Activated CD4-positive, alpha-beta memory T cell treated with anti-CD3 and anti-CD28 coated beads, Interleukin-2, amount 10 ng/mL, durations not matched to agents 7 days and 5 days (primary cell): ENCODE measurements at places on chromosomes 13 and 19.

- H3K27me3 ChIP-seq = peaks cover 57% of the 10 kb centered on the region
- H3K36me3 ChIP-seq = no peaks in the 10 kb centered on the region
- no peak for DNase-seq
- H3K27ac ChIP-seq = no peak within 1 kb of the TSS
- no peak within 1 kb of the TSS for H3K4me3 ChIP-seq
These were observed at the start of gene NTF4 for GRCh38 chr19:49064768-49065611. Gene NTF4 (minus strand): TSS chr19:49064818. CDS start chr19:49061997, 2,821 bp downstream.

DNA sequence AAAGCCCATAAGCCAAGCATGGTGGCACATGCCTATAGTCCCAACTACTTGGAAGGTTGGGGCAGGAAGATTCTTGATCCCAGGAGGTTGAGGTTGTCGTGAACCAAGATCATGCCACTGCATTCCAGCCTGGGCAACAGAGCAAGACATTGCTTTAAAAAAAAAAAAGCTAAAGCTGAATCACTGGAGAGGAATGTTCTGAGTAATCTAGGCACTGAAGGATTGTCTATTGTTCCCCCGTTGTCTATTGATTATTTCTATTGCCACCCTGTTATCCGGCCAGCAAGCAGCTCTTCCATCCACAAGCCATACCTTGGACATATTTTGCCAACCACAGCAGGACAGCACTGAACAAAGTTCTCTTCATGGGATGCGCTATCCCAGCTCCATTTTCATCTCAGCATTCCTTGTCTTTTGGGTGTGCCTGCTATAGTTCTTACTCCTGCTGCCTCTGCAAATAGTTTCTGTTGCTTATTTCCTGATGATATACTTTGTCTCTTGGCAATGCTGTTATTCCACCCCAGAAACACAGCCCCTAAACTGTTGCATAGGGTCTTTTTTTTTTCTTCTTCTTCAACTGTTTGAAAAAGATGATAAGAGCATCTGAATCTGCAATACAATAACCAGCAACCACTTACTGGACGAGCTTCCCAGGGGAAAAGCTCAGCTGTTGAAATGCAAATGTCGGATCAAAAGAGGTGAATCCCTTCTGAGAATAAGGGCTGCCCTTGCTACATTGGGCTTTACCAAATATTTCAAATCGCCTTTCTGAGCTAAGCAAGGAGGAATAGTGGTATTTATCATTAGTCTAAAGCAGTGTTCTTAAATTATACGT is 22.2 kb upstream of the SIAH3 start:
- DNase-seq = no peak
- H3K27me3 ChIP-seq = peaks cover 11% of the 10 kb centered on the region
- H3K4me1 ChIP-seq = no peaks in the 10 kb centered on the region

- no peaks in the 10 kb centered on the region for H3K36me3 ChIP-seq
- DNase-seq = no peak
- no peaks in the 10 kb centered on the region for H3K27me3 ChIP-seq
- H3K4me1 ChIP-seq = no peaks in the 10 kb centered on the region
These were observed 1328.6 kb downstream of the UQCRFS1 start for GRCh38 chr19:27884376-27884775.

DNA sequence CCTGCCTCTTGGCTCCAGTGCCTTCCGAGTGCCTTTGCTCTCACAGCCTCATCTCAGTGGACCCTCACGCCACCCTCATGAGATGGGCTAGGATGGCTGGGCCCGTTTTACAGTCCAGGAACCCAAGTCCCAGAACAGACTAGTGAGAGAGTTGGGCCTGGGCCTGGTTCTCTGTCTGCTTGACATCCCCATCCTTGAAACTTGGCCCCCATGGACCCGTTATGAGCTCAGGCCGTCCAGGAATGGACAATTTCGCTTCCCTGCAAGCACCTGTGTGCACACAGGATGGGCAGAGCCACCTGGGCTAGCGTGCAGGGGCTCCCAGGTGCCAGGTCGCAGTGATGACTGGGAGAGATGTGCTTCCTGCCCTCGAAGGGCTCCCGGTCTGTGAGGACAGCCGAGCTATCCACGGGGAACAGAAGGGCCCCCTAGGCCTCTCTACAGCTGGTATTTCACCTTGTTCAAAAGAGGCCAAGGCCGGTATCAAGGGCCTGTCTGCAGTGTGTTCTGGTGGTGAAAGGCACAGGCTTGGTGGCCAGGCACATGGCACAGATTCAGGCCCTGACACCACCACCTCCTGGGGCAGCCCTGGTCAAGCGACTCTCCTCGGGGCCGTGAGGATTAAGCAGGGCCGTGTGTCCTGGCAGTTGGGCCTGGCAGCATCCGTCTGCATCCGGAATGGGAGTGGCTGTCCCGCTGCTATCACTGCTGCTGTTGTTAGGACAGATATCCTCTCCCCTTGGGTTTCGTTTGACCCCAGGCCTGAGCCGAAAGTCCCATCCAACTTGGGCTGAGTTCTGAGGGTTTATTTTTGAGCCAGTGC is 38.9 kb downstream of the CAPN12 start:
- peaks cover 2% of the 10 kb centered on the region for H3K4me1 ChIP-seq
- H3K36me3 ChIP-seq = peaks cover 68% of the 10 kb centered on the region
- no peak overlapping the region for H3K4me3 ChIP-seq
- no peaks in the 10 kb centered on the region for H3K27me3 ChIP-seq
- no peak for DNase-seq
